ENCODE measurements at places on chromosomes 7 and 10. TPM values are rescaled to one million over a fixed set of nuclear protein-coding genes. Genes with fewer than 3 reads are reported as not detected.

The DLX6 gene
- not detected for total RNA-seq

The CTAGE8 gene
- not detected for total RNA-seq

The SEMA3D gene
- 0.15 TPM for total RNA-seq

The UNCX gene
- total RNA-seq, result not detected

Measured in bronchus fibroblast of lung (primary cell).